ENCODE measurements at places on chromosomes 12 and 14.
A peak's percentile ranks its signal among the peaks of the same experiment; 100 is the strongest.

GRCh38 chr12:104598342-104599271, 141.9 kb downstream of the CHST11 start:
- no peak for DNase-seq

GRCh38 chr14:54676812-54677708, 110.1 kb downstream of the SAMD4A start:
- no peak for DNase-seq

DNA sequence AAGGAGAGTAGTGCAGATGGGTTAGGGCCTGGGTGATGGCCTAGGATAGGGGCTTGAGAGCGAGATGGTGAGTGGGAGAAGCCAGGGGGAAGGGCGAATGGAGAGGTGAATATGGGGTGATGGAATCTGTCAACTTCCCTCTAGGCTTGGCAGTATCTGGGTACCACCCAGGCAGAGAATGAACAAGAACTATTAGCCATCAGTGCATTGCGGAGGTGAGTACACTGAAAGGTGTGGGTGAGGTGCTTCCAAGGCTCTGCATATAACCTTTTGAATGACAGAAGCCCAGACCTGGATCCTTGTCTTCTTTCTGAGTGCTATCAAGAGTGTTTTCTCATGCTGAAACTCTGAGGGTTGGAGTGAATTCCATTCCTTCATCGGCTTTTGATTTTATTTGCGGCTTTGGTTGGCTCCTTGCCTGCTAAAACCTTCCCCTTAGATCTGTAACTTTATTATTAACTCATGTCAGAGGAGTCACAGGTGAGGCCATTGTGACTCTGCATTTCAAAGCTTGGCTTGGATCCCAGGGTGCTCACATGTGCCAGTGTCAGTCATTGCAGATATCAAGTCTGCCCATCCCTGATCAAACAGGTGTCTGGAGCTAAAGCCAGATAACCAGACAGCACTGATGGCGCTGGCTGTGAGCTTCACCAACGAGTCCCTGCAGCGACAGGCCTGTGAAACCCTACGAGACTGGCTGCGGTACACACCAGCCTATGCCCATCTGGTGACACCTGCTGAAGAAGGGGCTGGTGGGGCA, 18.6 kb downstream of the PEX5 start:
- no peak for DNase-seq

- DNase-seq: no peak
Measured at GRCh38 chr12:43015090-43015737, 425.7 kb upstream of the PRICKLE1 start.

DNA sequence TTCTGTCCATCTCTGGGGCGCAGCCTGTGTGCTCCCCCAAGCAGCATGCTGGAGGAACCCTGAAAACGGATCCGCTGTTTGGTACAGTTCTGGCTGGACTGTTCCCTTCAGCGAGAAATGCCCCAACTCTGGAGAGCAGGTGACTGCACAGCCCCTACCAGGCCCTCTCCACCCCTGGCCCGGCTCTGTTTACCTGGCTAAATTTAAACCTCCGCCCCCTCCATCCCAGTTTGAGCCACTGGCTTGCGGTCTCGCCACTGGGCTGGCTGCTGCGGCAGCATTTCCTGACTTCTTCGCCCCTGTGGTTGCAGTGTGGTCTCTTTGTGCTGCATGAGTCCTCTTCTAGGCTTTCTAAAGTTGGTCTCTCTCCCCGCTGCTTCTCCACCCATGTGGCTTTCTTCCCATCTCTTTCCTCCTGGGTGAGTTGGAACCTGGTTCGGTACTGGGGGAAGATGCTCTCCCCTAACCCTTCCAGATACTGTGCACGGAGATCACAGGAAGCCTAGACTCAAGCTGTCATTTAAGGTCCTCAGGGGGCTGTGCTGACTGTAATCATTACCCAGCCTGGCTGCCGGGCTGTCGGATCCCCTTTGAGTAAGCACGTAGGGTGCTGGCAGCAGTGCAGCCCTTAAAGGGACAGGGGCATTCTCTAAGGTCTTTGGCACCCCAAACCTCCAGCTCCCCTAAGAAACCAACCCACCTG, 60.6 kb downstream of the FBXL14 start:
- no peak for DNase-seq

DNA sequence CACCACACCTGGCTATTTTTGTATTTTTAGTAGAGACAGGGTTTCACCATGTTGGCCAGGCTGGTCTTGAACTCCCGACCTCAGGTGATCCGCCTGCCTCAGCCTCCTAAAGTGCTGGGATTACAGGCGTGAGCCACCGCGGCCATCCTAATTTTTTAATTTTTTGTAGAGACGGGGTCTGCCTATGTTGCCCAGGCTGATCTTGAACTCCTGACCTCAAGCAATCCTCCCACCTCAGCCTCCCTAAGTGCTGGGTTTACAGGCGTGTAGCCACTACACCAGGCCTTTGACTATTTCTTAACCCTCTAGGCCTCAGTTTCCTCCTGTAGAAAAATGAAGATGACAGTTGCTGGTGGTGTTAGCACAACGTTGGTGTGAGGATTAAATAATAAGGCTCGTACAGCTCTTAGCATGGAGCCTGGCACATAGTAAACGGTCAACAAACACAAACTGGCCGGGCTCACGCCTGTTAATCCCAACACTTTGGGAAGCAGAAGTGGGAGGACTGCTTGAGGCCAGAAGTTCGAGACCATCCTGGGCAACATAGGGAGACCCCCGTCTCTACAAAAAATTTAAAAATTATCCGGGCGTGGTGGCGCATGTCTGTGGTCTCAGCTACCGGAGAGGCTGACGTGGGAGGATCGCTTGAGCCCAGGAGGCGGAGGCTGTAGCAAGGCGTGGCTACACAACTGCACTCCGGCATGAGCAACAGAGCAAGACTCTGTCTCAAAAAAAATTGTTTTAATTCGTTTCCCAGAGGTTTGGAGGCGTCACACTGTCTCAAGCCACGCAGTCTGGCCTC, 979 bp downstream of the DDX54 start:
- no peak for DNase-seq

DNA sequence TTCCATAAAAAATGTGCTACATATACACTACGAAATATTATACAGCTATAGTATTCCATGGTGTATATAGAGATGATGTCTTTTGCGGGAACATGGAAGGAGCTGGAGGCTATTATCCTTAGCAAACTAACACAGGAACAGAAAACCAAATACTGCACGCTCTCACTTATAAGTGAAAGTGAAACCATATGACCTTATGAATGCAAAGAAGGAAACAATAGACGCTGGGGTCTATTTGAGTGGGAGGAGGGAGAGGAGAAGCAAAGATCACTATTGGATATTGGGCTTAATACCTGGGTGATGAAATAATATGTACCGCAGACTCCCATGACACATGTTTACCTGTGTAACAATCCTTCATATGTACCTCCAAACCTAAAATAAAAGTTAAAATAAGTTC, 142.8 kb downstream of the LRFN5 start:
- DNase-seq: no peak

DNA sequence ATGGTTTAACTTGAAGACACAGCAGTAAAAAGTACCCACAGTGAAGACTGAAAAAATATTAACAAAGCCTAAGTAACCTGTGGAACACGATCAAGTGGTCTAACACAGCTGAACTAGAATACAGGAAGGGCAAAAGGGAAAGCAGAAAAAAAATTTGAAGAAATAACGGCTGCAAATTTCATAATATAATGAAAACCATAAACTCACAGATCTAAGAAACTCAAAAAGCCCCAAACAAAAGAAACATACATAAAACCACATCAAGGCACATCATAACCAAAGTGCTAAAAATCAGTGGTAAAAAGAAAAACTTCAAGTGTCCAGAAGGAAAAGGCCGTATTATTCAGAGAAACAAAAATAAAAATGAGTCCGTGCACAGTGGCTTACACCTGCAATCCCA, 30.9 kb downstream of the SPPL3 start:
- DNase-seq: no peak

- DNase-seq: no peak
Measured at GRCh38 chr12:22672951-22673350, 48.0 kb downstream of the ETNK1 start.

DNA sequence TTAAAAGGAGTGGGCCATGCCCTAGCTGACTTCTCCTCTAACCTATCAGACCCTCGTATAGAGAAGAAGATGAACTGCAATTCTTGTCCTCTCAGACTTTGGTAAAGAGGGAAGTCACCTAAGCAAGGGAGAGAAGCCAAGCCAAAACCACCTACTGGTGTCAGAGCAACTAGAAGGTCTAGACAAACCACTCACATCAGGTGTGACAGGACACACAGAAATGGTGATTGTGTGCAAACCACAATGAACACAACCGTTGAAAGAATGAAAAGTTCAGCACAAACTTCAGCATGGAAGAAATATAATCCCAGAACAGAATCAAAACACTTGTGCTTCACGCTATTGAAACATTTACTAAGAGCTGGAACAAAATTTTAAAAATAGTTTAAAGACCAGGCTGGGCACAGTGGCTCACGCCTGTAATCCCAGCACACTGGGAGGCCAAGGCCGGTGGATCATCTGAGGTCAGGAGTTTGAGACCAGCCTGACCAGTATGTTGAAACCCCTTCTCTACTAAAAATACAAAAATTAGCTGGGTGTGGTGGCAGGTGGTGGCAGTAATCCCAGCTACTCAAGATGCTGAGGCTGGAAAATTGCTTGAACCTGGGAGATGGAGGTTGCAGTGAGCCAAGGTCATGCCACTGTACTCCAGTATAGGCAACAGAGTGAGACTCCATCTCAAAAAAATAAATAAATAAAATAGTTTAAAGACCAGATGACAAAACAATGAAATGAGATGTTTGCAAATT, 56.2 kb upstream of the NTF3 start:
- DNase-seq: no peak

- no peak for DNase-seq
Measured at GRCh38 chr12:57451233-57451778, 3.8 kb upstream of the INHBE start.

- no peak for DNase-seq
Measured at GRCh38 chr12:34597548-34598351, 575.5 kb downstream of the ALG10 start.

GRCh38 chr12:77521508-77522115, 309.1 kb upstream of the NAV3 start:
- no peak for DNase-seq

DNA sequence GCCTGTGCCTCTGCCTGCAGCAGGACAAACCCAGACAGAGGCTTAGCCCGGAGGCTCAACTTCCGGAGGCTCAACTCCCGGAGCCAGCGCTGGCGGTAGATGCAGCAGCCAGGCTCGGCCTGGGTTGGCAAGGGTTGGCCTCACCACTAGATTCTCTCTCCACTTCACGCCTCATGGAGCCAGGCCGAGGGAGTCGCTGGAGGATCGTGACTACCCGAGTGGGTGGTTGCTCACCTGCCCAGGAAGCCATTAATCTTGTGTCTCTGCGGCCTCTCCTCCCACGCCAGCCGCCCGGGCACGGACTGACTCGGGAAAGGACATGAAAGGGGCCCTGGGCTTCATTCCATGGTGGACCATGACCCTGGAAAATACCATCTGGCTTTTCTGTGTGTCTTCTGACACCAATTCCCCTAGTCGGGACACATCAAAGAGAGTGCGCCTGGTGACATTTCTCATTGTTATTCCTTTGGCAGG, 20.8 kb downstream of the ESRRB start:
- no peak for DNase-seq

DNA sequence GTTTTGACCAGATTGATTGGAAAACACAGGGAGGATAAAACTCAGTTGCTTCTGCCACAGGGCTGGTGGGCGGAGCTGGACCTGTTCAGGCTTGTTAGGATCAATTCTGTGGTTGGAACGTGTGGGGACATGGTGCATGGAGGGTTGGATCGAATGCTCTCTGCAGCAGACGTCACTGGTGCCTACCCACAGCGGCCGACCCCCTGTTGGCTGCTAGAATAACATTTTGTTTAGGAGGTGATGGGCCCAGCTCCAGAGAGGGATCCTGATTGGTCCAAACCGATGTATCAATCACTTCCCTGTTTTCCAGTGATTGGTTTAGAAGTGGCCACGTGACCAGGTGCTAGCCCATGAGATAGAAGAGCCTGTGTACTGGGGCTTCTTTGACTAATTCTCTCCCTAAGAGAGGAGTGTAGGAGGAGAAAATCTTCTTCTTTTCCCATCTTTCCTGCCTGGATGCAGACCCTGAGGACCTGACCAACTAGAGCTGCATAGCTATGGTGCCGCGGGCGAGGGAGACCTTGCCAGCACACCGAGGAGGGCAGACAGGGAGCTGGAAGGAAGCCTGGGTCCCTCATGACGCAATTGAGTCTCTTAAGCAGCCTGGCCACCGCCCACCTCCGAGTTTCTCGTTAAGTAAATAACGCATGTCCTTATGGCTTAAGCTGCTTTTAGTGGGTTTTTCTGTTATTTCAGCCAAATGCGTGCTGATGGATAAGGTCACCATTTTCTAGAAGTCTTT, 163.5 kb downstream of the AACS start:
- peak; percentile 9 for DNase-seq

GRCh38 chr14:45065540-45065939, 18.4 kb upstream of the PRPF39 start:
- no peak for DNase-seq

GRCh38 chr12:28172434-28173030, 17.7 kb upstream of the CCDC91 start:
- peak; percentile 68 for DNase-seq

DNA sequence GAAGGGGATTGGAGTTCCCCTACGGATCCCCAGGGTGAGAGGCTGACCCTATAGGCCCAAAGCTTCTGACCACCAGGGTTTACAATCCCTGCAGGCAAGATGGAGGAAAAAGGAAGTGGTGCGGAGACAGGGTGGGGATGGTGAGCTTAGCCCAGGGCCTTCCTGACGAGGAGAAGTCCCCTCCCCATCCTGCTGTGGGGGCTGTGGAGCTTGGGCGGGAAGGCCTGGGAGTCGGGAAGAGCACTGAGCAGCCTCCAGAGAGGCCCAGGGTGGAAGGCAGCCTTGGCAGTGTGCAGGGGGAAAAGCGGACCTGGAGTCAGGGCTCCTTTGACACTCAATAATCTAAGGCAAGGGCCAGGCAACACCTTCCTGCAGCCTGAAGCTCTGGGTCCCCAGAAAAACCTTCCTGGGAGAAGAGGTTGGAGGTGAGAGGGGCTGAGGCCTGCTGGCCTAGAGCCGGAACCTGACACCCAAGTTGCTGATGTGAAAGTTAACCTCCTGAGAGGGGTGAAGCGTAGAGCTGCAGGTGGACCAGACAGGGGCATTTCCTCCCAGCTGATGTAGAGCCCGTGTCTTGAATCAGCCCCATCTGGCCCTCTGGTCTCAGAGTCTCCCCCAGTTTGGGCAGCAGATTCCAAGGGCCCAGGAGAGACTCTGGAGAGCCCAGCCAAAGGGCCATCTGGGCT, 6.0 kb downstream of the HDAC7 start:
- no peak for DNase-seq

GRCh38 chr12:127621366-127621765, 645.6 kb upstream of the TMEM132C start:
- DNase-seq: peak; percentile 7

GRCh38 chr14:33359288-33359881, 420.7 kb downstream of the NPAS3 start:
- no peak for DNase-seq

GRCh38 chr12:48442179-48442847, 30.0 kb upstream of the ANP32D start:
- no peak for DNase-seq

Measured in NCI-H1417 (cell line).